SK-N-DZ (cell line): ENCODE measurements at places on chromosomes 5 and 9.

DNA sequence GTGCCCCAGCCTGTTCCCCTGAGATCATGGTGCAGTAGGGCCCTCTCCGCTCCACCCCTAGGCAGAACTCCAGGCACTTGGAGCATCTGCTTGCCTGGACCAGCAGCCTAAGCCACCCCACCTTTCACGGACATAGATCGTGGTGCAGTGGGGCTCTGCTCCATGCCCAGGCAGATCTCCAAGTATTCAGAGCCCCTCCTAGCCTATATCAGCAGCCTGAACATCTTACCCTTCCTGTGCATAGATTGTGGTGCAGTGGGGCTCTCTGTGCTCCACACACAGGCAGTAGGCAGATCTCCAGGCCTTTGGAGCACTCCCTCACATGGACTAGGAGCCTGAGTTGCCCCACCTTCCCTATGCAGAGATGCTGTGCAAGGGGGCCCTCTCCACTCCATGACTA is 103.0 kb downstream of the GLIS3 start:
- no peak for DNase-seq

- no peak for DNase-seq
Measured at GRCh38 chr5:134649163-134649835, 714 bp downstream of the SEC24A start.

DNA sequence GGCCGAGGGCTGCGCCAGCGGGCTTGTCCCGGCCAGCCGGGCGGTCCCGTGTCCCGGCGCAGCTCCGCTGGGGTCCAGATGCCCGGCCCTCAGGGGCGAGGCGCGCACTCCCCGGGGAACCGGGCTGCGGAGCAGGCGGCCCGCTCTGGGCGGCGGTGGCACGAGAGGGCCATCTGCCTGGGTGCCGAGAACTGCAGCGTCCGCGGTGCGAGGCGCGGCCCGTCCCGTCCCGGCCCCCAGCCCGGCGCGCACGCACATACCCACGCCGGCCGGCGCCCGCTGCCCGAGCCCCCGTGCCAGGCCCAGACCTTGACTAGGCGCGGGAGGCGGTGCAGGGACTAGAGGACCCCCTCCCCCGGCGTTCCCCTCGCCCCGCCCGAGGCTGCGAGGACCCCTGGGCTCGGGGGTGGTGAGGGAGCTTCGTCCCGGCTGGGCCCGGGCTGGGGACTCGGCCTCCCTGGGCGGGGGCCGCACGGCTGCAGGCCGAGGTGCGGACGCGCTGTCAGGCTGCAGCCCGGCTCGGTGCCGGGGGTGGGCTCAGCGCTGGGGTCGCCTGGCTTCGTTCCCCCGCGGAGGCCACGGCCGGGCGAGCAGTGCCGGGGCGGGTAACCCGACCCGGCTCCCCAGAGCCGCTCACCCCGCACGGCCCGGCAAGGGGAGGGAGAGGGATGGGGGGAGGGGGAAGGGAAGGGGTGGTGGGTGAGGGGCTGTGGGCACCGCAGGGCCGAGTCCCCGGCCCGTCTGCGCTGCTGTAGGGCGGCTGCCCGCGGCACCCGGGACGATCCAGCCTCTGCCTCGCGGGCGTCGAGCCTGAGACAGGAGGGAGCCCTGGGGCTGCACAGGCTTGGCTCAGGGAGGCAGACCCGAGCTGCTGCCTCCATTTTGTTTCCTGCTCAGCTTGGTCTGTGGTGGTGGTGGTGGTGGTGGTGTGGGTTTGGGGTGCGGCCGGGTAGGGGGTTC is 1.2 kb upstream of the NSD1 start:
- DNase-seq = no peak

DNA sequence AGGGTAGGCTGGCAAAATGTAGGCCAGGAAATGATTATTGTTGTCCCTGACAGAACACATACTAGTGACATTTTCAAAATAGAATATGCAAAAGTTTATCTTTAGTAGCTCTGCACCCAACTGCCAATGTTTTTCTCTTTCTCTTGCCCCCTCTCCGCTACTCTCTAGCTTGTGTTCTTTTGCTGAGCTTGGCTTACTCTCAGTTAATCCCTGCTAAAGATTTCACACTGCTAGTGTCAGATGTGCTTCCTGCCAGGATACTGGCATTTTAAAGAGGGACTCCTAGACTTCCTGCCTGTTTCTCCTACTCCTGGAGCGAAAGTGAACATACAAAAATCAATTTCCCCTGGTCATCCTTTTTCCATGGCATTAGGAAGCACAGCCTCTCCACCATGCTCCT is 260.5 kb downstream of the ARRDC3 start:
- no peak for DNase-seq

DNA sequence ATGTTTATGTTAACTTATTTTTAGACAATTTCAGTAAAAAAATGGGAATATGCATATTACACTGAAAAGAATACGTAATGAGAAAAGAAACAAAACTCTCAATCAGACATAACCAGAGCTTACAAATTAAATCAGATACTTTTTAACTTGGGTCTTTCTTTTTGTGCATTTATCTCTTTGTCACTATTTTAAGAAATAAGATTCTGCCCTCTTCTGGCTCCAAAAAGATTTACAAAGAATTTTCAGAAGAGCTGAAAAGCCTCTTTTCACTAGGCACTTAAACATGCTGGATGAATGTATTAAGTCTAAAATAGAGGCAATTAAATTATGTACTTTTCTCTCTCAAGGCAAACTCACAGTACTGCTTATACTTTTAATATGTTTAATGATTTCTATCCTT is 55.5 kb downstream of the CEP120 start:
- DNase-seq = peak; percentile 6

DNA sequence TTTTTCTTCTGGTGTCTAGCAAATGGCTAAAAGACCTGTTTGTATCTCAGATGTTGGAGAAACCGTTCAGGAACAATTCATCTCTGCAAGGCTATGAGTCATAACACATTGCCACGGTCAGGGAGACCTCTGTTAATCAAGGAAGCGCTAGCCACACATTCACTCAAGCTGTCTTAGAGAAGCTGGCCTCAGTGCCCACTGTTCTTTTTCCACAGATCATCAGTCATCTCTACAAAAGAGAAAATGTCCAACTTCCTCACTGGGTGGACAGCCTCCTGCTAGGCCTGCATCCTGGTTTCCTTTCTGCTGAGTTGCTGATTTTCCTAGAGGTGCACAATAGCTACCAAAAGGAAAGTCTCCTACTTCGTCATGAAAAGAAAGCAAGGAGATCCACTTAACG is 360.5 kb downstream of the BNC2 start:
- no peak for DNase-seq

- DNase-seq = peak; percentile 50
Measured at GRCh38 chr5:120690621-120691407, 226.7 kb downstream of the PRR16 start.

- no peak for DNase-seq
Measured at GRCh38 chr5:135318037-135318436, 81.0 kb downstream of the MACROH2A1 start.

GRCh38 chr5:51488803-51489642 is 105.8 kb downstream of the ISL1 start:
- DNase-seq = peak; percentile 49

GRCh38 chr9:32915802-32916201 is 85.6 kb downstream of the APTX start:
- DNase-seq = no peak

GRCh38 chr5:170590566-170590965 is 86.7 kb downstream of the KCNIP1 start:
- DNase-seq = no peak

DNA sequence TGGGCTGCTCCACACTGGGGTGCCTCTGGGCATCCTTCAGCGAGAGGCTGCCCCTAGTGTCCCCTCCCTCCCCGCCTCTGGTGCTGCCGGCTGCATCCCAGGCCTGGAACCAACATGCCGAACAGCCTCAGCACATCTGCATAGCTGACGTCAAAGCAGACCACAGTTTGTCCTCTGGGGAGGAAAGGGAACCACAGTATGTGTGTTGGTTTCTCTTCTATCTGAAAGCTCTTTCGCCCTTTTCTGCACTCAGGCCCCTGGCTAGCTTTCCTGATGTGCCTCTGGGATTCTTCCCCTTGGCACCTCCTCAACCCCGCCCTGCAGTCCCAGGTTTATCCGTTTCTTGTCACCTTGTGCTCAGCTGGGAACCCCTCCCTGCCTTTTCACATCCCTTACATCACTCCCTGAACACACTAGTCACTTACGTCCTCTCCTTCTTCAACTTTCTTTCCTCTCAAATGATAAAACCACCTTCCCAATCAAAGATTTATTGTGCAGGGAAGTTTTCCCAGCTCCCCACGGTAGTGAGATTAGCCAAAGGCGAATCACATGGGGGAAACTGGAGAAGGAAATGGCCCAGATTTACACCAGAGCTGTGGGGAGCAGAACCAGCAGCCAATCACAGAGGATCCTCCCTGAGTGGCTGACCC is 35.5 kb upstream of the B4GALT1 start:
- no peak for DNase-seq

DNA sequence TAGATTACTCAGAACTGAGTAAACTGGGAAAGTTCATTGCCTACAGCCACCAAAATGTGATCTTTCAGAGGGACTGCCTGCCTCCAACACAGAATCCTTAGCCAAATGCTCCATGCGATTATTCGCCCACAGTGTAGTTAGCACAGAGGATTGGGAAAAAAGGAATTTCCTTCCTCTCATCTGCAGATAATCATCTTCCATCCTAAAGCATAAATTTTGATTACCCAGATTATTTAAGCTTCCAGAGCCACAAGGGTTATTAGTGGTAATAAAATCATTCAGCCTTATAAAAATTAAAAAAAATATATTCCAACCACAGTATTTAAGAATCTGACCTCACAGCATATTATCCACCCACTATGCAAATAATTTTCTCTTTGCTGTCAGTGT is 285.3 kb upstream of the GRAMD2B start:
- DNase-seq = no peak

GRCh38 chr5:172905346-172906140 is 53.7 kb upstream of the RPL26L1 start:
- DNase-seq = no peak

DNA sequence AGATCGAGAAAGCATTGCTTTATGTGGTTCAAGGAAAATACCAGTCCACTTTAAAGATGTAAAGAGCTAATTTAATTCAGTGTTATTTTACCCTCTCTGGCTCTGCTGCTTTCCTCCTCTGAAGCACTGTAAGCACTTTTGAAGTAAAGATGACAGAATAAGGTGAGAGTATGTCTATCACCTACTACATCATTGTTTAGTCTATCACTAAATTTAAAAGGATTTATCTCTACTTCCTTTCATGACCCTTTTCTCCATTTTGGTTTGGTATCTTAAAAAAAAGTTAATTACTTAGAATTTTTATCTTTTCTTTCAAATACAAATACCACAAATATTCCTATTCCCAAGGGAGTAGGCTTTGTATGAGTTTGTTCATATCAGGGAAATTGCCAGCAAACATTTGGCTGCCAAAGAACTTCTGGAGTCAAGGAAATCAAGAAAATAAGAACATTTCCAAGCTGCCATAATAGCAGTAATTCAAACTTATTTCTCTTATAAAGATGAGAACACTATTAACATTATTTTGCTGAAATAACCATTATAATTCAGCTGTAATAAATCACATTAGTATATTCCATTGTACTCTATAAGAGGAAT is 77.8 kb downstream of the SLC38A9 start:
- DNase-seq = no peak

- DNase-seq = peak; percentile 99
Measured at GRCh38 chr5:125410537-125411070, 664.2 kb upstream of the ZNF608 start.

DNA sequence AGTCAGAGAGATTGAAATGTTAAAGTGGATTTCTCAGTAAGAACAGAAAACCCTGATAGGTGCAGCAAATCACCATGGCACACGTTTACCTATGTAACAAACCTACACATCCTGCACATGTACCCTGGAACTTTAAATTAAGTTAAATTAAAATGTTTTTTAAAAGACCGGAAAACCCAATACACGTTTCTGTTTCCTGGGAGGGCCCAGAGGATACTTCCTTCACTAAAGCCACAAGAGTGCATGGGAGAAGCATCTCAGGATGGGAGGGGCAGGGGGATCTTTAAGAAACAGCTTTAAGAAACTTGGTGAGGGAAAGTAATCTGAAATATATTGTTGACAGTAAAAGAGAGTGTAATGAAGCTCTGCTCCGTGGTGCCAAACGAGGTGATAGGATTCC is 164.7 kb upstream of the PTGER4 start:
- DNase-seq = no peak

DNA sequence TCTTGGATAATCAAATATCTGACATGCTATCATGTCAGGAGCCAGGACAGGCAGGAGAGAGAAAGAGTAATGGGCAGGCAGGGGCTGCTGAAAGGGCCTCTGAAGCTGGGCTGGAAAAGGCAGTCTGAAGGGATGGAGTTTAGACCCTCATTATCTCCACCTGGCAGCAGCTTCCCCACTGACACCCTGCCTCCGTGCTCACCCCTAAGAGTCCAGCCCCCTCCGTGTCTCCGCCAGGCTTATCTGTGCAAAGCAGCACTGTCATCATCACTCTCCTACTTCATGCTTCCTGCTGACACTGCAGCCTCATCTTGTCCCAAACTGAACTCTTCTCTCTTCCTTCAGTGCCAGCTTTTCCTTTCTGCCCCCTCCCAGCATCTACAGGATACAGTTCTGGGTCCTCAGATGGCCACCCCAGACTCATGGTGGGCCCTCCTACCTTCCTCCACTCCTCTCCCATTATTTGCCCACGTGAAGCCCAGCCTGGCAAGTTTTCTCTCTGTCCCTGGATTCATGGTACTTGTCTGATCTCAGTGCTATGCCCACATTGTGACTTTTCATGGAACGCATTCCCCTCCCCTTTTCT is 70.9 kb upstream of the KLF9 start:
- no peak for DNase-seq

- DNase-seq = no peak
Measured at GRCh38 chr5:125140855-125141254, 394.4 kb upstream of the ZNF608 start.

- DNase-seq = no peak
Measured at GRCh38 chr9:24385077-24385476, 160.6 kb downstream of the IZUMO3 start.

GRCh38 chr9:120895951-120896350 is 19.0 kb upstream of the PHF19 start:
- no peak for DNase-seq

DNA sequence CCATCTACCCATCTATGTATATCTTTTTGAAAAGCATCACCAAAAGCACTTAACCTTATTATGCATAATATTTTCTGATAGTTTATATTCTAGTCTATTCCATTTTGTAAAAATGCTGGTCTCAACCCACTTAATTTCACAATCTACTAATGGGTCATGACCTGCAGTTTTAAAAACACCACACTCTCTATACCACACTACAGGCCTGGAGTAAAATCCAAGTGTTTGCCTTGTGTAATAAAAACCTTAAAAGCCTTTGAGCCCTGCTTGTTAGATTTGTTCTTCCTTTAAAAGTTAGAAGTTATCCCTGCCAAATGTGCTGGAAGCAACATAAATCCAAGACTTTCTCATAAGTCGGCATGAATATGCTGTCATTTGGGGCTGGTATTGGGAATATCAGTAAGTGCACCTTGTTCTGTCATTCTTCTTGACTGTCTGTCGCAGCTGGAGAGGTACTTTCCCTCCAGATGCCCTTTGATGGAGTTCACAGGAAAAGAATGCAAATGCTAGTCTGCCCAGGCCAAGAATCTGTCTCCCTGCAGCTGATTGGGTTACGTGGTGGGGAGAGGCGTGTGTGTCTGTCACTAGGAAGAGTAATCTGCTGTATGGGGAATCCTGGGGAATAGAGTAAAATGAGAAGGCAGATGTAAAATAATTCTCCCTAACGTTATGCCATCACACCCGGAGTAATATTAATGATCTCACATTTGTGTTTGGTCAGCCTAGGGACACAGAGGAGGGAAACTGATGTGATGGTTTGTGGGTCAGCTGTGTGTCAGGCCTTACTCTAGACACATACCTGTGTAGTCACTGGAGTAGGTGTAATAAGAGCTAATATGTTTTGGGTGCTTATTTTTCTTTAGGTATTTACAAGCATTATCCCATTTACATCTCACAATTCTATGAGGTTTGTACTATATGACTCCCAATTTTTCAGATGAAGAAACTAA is 79.4 kb downstream of the ZNF366 start:
- peak; percentile 37 for DNase-seq
